ENCODE measurements at places on chromosomes 11 and 22.
A peak's percentile ranks its signal among the peaks of the same experiment; 100 is the strongest.

- no peak for DNase-seq
These were observed 13.7 kb downstream of the MFNG start for GRCh38 chr22:37472418-37473006.

GRCh38 chr11:121672630-121673487, 220.1 kb upstream of the SORL1-AS1 start:
- DNase-seq, result no peak

DNA sequence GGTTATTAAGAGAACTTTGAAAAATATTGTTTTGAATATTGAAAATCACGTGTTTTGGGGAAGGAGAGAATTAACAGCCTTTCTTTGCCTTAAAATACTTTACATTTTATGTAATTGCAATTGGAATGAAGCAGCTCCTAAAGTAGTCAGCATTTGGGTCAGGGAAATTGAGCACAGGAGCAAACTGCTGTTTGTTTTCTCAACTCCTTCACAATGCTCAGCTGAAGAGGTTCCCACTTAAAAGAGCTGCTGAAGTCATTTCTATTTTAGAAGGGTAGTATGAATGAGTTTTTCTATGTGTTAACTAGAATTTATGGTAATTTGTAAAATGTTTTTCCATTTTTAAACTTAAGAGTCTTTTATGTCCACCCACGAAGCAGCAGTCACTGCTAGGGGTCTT, 8.1 kb upstream of the UCP2 start:
- DNase-seq, result no peak

- no peak for DNase-seq
These were observed 36.8 kb upstream of the MPEG1 start for GRCh38 chr11:59249535-59249934.

- peak; percentile 62 for DNase-seq
These were observed 85.8 kb upstream of the RTL6 start for GRCh38 chr22:44583854-44584253.

DNA sequence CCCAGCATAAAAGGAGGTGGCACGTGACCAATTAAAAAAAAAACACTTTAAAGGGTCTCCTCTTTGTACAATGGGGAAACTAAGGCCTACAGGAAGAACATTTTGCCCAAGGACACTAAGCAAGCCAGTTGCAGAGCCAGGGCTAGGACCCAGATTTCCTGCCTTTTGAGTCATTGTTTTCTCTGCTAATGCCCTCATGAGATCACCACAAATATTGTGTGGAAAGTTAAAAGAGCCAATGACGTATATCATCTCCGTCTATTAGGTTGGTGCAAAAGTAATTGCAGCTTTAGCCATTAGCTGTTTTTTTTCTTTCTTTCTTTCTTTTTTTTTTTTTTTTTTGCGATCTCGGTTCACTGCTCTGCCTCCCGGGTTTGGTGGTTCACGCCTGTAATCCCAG, 24.1 kb upstream of the LRRC32 start:
- no peak for DNase-seq

DNA sequence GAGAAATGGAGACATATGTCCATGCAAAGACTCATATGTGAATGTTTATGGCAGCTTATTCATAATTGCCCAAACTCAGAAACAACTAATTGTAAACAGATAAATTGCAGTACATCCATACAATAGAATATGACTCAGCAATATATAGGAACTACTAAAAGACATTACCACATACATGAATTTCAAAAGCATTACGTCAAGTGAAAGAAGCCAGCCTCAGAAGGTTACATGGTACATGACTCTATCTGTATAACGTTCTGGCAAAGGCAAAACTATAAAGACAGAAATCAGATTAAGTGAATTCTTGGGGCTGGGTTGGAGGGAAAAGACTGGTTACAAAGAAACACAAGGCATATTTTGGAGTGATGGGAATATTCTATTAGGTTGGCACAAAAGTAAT, 7.2 kb downstream of the KCTD21 start:
- DNase-seq, result no peak

- no peak for DNase-seq
These were observed 909.0 kb downstream of the BRD1 start for GRCh38 chr22:48918585-48919186.

GRCh38 chr11:96246718-96247552, 96.1 kb downstream of the MAML2 start:
- DNase-seq, result no peak

DNA sequence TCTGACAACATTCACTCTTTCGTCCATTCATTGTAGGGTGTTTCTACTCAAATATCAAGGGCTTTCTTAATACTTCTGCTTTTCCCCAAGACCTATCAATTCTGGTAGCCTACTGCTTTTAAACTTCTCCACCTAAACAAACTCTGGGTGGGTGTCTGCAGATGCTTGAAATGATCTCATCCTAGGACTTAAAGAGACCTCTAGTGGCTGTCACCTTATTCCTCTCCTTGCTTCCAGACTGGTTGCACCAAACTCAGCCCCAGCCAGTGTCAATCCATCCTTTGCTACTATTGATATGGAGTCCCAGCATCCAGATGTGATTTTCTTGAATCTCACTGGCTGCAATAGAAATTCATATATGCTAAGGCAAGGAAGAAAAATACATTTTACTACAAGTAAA, 274.7 kb downstream of the NXPE2 start:
- no peak for DNase-seq

DNA sequence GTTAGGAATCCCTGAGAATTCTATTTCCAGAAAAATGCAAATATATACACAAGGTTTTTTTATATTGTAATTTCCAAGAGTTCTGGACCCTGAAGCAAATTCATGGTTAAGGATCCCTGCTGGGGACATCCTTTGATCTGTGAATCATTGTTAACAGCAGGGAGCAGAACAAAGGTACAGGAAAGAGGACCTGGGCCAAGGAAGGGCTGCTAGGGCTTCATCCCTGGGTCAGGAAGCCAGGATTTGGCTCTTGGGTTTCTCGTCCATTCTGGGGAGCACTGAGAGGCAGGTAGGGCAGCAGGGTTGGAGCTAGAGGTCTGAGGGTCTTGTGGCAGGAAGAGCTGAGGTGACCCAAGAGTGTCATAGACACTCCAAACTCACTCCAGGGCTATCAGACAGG, 10.2 kb upstream of the OAF start:
- DNase-seq, result no peak

DNA sequence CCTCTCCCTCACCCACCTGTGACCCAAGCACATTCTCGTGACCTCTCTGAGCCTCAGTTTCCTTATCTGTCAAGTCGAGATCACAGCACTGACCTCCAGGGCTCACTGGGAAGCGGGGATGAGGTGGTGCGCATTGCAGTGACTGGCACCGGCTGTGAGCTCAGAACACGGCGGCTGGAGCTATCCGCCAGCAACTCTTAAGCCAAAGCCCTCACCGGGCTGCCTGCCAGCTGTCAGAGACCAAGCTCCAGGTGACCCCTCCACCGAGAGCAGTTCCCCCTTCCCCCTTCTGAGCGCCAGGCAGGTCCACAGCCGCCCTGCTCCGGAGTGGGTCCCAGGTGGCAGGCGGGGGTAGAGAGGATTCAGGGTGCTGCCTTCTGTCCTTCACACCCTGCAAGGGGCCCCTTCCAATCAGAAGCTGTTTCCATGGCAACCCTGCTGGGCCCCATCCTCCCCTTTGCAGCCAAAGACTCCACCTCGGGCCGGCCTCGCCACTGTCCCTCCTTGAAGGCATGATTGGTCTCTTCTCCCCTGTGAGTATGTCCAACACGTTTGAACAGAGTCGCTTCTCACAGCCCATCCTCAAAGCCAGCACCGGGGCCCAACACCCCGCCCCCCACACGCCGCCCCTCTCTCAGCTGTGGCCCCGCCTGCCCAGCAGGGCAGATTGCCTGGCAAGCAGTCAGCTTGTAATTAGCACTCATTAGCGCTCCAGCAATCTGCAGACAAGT, 98.7 kb downstream of the WNT7B start:
- no peak for DNase-seq

GRCh38 chr11:130383344-130384211, 44.8 kb downstream of the ADAMTS8 start:
- no peak for DNase-seq

DNA sequence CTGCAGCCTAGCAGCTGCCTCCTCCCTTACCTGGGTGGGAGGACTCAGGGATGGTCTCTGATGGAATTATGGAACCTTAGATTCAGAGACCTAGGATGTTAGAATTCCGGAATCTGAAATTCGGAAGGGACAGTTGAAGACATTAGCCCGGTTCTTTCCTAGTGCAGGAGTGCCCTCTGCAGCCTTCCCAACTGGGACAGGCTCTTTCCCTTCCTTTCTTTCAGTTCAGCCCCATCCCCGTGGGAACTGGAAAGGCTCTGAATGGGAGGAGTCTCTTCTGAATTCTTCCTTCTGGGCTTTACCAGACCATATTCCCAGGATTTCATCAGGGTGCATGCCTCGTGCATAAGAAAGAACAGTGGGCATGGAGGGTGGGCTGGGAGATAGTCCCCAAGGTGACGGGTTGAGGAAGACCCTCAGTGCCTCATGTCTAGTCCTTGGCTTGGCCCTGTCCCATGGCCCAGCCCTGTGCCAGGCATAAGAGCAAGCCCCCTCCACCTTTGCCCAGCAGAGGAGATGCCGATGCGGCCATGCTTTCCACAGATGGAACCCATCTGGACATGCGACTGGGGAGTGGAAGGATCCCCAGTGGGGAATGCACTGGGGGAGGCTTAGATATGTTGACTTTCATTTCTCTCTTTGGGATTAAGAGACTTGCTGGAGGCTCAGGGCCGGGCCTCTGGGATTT, 14.4 kb downstream of the DNAJB13 start:
- peak; percentile 63 for DNase-seq

GRCh38 chr22:29629903-29630516, 26.6 kb downstream of the NF2 start:
- no peak for DNase-seq

DNA sequence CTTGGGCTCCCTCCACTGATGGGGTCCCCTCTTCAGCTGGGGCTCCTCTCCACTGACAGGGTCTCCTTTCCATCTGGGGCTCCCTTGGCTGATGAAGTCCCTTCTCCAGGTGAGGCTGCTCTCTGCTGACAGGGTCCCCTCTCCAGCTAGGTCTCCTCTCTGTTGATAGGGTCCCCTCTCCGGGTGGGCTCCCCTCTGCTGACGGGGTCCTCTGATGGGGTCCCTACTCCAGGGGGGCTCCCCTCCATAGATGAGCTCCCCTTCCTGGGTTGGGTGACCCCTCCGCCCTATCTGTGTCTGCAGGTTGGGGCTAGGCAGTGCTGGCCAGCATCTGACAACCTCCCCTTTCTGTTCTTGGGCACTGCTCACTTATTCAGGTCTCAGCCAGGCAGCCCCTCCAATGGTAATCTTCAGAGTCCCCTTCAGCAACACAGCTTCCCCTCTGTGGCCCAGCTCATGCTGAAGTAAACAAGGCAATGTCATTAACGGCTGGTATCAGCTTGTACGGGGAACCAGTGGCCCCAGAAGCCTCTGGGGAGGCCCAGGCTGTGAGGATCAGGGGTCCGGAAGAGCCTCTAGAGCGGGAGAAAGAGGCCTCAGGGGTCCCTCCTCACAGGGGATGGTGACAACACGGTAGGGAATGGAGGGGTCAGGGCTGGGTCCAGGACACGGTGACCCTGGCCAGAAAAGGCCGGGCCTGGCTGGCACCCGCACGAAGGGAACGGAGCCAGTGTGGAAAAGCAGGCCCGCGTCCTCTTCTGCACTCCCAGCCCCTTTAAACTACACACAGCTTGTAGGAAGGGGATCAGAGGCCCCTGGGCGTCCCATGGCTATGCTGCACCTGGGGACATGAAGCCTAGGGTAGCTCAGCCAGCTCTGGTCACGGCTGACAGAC, 9.6 kb upstream of the CD81 start:
- no peak for DNase-seq

- DNase-seq, result peak; percentile 67
These were observed 17.0 kb upstream of the DRICH1 start for GRCh38 chr22:23649071-23649501.

DNA sequence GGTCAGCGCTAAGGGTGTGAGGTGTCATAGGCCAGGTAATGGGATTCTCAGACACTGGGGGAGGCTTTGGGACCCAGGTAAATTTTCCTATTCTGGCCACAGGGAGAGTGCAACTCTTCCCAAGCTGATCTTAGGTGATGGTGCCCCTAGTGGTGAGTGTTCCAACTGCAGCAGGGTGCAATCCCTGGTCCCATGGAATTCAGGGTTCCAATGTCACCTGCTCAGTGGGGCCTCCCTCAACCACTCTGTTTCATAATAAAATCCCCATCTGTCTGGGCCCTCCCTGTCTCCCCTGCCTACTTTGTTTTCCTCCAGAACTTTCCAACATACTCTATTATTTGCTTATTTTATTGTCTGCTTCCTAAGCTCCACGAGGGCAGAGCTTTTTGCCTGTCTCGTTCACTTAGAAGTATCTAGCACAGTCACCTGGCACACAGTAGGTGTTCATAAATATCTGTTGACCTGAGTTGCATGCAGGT, 2.9 kb upstream of the SGSM1 start:
- DNase-seq, result peak; percentile 58

- DNase-seq, result no peak
These were observed at the start of gene SLC17A6 for GRCh38 chr11:22337596-22338485. TSS of gene SLC17A6 (plus strand) at chr11:22338381. CDS start at chr11:22338534, 153 bp downstream.

GRCh38 chr11:73852049-73852448, 24.6 kb downstream of the COA4 start:
- no peak for DNase-seq

DNA sequence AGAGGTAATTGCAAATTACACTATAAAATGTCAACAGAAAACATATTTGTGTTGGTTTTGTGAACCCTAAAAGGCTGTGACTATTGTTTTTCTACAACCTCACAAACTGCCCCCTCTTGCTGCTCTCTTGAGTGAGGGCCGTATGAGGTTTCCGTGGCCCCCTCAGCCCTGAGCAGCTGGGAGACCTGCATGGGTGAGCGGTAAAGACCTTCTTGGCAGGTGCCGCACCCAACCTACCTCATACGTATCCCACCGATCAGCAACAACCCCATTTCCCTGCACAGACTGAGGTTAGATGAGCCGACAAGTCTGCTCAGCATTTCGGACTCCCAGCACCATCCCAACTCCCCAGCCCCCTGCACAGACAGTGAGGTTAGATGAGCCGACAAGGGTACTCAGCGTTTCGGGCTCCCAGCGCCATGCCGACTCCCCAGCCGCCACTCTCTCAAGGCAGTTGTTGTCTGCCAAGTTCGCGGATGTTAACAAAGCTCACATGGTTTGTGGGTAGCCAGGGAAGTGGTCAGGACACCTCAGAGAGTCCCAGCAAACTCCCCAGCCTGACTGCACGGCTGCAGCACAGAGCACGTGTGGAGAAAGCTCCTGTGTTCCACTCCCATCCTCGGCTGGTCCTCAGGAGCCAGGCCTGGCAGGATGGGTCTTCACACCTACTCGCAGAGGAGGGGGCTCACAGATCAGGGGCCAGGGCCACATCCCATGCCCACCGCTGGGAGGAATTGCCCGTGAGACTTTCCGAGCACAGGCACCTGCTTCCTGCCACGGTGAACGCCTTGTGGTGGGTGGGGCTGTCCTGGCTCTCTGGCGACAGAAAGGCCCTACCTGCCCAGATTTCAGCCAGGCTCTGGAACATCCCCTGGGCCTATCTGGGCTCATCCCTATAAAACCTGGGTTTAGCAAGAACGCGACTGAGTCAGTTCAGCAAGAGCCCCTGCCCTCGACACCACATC, 502.9 kb downstream of the BRD1 start:
- no peak for DNase-seq

GRCh38 chr11:2714463-2714800, 14.6 kb upstream of the KCNQ1OT1 start:
- DNase-seq, result no peak

- no peak for DNase-seq
These were observed 13.7 kb upstream of the SCGB2A2 start for GRCh38 chr11:62256281-62256680.

GRCh38 chr22:47372596-47373385, 610.3 kb downstream of the TBC1D22A start:
- no peak for DNase-seq

Data from aorta (tissue), 5 donors.